ENCODE measurements at places on chromosomes 1 and 21.

DNA sequence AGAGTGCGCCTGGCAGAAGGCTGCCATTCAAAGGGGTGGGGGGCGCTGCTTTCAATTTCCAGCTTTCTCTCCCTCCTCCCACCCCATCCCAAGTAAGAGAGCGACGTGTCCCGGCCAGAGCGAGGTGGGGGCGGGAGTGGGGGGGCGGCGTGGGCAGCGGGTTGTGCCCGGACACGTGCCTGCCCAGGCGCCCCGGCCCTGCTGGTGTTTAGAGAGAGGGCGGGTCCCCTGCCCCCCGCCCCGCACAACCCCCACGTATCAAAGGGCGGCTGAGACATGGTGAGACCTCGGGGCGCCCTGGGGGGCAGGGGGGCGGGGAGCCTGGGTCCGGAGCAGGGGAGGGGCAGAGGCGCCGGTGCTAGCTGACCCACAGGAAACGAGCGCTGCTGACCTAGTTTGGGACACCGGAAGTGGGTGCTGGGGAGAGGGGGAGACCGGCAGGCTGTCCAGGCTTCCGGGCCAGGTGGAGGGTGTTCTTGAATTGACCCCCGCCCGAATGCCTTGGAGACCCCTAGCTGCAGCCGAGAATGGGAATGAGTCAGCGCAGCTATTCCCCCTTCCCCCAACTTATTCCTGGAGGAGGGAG is 1.3 kb downstream of the ZBTB7B start:
- peak; percentile 55 for DNase-seq

DNA sequence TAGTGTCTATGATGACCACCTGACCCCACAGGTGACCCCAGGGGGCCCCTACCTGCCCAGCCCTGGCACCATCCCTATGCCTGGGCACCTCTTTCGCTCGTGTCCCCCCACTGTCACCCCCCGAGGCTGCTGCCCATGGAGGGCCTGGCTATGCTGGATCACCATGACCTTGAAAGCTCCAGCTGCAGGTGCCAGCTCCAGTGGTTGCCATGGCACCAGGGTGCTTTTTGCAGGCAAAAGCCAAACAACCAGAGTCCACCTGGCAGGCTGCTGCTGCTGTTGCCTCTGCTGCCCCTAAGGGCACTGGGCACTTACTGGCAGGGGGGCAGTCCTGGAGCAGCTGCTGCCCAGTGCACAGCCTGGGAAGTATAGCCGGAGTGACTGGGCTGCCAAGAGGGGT is 21.7 kb downstream of the ETNK2 start:
- DNase-seq, result no peak

DNA sequence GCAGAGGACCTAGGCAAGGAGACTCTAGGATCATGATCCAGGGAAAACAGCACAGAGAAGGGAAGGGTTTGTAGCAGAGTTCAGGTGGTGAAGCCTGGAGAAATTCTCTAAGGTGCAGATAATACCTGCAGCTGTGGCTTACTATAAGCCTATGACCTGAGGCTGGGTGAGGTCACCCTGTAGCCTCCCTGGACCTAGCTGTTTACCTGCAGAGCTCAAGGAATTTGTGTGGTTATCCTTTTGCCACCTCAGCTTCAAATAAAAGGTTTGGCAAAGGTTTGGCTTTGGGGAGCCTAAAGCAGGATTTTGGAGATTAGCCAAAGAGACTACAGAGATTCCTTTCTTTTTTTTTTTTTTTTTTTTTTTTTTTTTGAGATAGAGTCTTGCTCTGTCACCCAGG is 79.5 kb upstream of the ZNF648 start:
- DNase-seq, result no peak

- peak; percentile 65 for DNase-seq
These were observed 10.7 kb upstream of the ELF3 start for GRCh38 chr1:201999625-202000238.

Measured in RCC 7860 (cell line).